ENCODE measurements at places on chromosomes 1 and 21. TPM values are rescaled to one million over a fixed set of nuclear protein-coding genes. Genes with fewer than 3 reads are reported as not detected.
A peak's percentile ranks its signal among the peaks of the same experiment; 100 is the strongest.

DNA sequence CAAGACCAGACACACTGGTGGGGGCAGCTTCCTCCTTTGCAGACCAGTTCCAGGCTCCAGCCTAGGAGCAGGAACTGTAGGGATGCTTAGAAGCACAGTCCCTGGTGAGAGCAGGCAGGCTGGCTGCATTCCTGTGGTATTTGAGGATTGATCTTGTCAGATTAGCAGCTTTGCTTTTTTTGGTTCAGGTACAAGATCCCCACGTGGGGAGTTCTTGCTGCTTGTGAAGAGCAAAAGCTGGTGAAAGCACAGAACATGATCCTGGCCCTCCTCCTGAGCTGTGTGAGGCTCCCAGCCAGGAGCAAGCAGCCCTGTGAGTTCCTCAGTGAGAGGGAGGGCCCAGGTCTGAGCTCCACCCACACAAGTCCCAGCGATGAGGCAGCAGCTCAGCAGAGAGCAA, 75.3 kb upstream of the ARTN start:
- peak; percentile 93 for DNase-seq

DNA sequence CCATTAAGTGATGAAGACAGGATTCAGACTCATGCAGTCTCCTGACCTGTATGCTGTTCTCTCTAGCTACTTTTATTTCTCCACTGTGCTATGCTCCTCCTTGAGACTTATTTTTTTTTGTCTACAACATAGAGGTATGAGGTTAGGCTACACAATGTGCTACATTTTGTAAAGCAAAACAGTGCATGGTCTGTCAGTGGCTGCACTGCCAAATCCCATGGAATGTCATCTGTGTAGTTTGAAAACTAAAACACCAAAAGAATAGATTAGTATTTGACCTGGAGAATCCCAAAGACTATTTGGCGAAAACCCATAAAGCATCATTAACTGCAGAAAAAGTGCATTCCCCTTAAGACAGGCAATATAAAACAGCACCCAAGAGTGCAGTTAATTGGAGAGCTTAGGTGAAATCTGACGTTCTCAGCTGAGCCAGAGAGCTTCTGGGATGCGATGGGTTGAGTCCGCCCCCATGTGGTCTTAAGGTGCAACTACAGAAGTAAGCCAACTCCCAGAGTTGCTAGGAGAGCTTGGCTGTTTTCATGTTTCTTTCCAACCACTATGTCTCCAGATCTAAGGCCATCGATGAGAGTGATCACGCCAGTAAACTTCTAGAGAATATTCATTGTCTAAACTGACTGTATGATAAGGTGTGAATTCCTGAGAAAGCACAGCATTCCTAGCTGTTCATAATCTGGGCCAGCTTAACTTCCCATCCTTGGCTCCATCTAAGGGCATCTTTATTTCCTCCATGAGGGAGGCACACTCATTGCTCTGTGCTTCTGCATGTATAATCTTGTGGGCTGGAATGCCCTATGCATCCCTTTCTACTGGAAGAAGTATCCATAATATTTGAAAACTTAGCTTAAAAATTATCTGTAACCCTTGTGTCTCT, 20.7 kb upstream of the CYP2J2 start:
- peak; percentile 69 for DNase-seq

DNA sequence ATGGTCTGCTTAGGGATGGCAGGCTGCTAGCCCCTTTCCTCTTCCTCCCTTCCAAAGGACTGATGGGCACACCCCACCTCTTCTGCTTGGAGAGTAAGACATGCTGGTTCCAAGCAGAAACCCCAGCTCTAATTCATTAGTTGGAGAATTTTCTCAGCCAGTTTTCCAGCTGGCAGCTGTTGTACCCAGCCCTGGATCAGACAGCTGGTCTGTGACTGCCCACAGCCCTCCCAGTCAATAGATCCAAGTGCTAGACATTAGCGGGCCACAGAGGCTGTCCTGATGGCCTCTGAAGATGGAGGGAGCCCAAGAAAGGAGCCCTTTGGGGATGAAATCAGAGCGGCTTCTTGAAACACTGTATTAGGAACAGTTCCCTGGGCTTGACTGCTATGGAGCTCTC, 35.8 kb downstream of the ACOT11 start:
- DNase-seq, result no peak

DNA sequence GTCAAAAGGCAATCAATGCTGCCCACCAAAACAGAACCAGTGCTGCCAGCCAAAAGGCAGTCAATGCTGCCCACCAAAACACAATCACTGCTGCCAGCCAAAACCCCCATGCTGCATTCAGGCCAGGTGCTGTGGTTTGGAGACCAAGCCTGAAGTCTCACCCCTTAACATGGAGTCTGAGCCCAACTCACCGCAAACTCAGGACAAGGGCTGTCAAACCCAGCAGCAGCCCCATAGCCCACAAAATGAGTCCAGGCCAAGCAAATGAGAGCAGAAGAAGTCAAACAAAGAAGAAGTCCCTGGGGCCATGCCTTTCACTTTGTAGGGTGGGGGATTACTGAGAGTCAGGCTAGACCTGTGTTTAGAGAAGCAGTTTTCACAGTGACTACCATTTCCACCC, 6.4 kb downstream of the SMCP start:
- DNase-seq, result no peak

Gene OPRD1
- total RNA-seq, result not detected

Gene SLC22A15
- 7.8 TPM for total RNA-seq

Gene HES2
- total RNA-seq, result not detected
